B cell (primary cell): ENCODE measurements at places on chromosomes 5 and 9. TPM values are rescaled to one million over a fixed set of nuclear protein-coding genes. Genes with fewer than 3 reads are reported as not detected.

- peak; percentile 15 for DNase-seq
Measured at GRCh38 chr5:109053995-109054417, 306.3 kb downstream of the FER start.

DNA sequence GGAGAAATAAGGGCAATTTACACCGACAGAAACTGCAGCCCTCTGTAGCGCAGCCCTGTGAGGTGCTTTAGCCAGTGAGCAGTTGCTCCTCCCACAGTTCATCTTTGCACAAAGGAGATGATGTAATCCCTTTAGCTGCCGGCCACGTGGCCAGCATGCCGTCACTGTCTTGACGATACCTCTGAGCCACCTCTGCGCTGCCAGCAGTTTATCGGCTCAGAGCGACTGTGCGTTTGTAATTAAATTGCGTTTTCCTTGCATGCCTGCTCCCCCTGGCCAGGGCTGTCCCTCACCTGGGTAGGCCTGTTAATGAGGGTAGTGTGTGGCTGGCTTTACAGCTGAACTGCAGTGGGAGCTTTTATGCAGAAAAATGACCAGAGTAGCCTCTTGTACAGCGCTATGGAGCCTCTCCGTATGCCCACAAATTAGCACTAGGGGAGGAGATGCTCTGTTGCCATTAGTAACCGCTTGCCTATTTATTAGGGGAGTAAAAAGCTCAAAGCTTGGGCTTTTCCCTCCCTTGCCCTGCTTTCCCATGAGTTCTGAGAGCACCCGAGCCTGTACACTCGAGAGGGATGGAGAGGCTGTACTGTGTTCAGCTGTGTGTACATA, 107.0 kb downstream of the TRIO start:
- peak; percentile 35 for DNase-seq

DNA sequence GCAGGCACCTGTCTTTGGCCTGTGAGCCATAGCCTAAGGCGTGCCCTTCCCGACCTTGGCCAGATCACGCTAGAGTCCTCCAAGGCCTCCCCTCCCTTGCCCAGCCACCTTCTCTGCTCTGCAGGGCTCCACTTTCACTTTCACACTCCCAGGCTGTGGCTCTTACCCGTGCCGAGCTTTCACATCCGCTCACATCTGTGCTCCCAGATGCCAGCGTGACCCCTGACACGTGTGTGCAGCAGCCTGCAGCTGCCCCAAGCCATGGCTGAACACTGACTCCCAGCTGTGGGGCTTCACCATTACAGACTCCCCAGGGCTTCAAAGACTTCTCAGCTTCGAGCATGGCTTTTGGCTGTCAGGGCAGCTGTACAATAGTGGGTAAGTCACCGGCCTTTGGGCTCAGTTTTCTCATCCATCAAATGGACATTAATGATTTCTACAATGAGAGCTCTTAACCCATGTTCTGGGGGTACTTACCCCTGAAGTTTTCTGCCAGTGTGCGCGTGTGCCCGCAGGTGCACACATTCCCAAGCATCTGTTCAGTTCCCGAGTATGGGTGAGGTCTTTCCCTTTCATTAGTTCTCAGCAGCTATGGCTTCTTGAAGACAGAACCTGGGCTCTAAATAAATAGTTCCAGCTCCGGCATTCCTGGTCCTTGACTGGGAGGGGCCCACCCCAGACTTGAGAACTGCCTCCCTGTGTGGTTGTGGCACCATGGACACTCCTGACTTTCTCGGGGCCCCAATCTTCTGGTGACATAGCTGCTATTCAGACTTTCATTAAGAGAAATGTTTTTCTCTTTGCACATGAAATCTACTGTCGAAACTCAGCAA, 118.6 kb downstream of the RGS3 start:
- DNase-seq = peak; percentile 93

DNA sequence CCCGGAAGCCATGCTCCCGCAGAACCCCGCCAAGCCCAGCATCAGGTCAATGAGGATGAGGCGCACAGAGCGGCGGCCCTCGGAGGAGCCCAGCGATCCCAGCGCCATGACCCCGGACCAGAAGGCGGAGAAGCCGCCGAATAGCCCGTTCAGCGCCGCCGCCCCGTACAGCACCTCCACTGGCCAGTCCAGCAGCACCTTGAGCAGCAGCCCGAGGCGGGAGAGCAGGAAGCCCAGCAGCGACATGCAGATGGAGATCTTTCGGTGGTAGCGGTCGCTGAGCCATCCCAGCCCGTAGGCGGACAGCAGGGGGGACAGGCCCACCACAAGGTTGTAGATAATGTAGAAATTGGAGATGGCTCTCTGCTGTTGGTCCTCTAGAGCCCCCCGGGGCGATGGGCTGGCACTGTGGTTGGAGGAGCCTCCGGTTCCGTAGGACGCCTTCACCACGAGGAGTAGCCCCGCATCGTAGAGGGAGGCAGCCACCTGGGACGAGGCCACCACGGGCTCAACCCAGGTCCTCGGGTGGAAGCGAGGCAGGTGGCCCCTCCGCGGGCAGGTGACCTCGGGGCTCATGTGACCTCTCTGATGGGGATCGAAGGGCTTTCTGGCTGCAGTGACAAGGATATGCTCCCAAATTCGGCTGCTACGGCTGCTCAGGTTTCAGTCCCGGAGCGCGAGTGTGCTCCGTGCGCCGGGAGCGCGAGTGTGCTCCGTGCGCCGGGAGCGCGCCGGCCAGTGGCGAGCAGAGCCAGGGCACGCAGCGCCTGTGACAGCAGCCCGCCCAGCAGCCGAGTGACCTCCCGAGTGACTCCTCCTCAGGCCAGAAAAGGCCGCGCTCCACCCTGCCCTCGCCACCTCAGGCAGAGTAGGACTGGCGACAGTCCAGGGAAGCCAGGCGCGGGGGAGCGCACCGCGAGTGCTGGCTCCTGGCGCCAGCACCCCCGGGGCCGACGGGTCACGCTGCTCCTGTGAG, at the start of gene SLC46A2:
Gene SLC46A2, minus strand, starts transcription at position 771 of the 976 bp plus-strand sequence. Its CDS starts 195 bp downstream, at position 576.
- DNase-seq = no peak

DNA sequence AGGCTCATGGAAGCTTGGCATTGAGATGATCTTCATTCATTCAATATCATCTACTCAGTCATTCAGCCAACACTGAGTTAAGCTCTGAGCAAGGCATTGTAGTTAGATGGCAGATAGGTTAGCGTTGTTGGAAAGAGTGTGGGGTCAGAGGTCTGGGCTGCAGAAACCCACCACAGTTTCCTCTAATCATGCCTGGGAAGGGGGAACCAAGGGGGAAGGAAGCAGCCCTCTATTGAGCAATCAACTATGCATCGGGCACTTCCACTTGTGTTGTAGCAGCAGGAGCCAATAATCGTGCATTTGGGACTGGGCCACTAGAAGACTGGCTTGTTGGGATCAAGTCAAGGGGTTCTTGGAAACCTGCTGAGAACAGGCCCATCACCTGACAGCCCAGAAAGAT, 139.1 kb downstream of the PIP5K1B start:
- DNase-seq = peak; percentile 3

DNA sequence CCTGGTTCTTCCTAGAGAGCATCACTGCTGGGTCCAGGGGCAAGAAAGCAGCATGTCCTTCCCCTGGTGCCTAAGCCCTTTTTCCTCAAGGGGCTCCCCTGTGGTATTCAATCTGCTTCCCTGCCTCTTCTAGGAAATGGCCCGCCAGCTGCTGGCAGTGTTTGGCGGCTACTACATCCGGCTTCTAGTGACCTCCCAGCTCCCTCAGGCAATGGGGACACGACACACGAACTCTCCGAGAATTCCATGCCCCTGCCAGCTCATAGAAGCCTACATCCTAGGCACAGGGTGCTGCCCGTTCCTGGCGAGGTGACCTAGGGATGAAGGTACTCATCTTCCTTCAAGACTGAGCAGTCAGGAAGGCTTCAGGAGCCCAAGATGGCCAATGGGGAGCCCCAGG, 14.6 kb downstream of the TEX53 start:
- DNase-seq = no peak

DNA sequence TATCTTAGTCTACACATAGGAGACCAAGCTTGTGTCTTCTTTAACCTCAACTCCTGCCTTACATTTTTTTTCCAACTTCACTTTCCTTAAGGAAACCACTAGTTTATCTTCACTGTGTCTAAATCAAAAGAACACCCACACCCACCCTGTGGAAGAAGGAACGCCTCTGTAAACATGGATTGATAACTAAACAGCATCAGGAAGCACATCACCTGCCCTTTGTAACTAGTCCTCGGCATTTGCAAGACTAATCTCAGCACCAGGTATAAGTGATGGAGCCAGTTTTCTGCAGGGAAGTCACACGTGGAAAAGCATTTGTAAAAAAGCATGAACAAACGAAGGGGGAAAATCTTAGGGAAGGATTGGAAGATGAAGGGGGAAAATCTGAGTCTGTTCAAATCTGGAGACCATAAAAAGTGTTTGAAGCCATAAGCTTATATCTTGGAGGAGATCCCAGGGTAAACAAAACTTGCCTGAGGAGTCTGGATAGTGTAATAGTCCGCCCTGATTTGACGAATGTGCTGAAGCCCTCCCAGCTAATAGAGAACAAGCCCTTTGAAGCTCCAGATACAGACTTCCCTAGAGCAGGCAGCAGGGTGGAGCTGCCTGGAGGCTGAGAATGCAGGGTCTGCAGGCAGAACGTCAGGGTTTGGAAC, 117.3 kb upstream of the LHFPL2 start:
- no peak for DNase-seq

- no peak for DNase-seq
Measured at GRCh38 chr9:7174301-7174700, 416.5 kb downstream of the KDM4C start.

DNA sequence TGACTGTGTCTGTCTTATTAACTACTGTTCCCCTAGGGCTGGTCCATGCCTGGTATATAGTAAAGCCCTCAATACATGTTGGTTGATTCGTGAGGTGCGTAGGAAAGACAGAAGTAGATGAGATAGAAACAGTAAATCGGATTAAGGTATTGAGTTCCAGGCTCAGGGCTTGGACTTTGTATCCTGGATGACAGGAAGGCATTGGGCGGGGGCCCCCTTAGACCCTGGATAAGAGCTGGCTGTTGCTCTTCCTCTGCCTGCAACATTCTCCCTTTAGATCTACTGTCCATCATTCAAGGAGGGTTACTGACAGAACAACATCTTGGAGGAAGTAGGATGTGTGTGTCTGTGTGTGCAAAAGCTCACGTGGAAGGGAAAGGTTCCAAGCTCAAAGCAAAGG, 31.2 kb upstream of the CTNNA1 start:
- no peak for DNase-seq

- no peak for DNase-seq
Measured at GRCh38 chr9:134288746-134289145, 37.5 kb upstream of the RXRA start.

DNA sequence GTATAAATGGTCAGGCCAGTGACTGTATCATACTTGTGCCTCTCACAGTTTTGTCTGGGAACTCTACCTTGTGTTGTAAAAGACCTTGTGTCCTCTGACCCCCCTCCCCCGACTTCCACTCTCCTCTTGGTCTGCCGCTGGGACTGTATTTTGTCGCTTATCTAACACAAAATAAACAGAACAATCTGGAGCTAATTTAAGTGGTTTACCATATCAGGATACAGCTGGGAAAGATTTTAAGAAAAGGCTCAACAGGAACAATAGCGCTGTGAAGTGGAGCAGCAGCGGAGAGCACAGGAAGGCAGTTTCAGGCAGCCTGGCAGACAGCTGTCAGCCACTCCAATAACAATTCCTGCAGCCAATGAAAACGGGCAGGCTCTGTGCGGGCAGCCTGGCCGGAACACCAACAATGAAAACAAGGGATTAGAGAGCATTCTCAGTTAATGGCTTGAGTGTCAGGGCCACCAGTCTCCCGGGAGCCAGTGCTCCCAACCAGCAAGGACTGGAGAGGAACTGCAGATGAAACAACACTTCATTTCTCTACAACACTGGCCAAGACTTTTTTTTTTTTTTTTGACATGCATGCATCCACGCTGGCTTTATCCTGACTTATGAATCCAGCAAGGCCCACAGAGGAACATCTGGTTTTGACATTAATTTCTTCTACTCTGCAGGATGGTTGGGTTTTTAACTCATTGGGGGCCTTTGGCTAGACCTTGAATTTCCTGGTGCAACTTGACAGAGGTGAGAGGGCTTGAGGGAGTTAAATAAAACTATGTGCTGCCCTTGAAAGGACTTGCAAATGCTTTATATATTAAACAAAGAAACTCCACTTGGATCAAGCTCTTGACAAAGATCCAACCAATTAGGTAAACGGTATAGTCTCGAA, 76.7 kb downstream of the ARSB start:
- no peak for DNase-seq

- no peak for DNase-seq
Measured at GRCh38 chr9:121718084-121718483, 66.7 kb downstream of the DAB2IP start.

GRCh38 chr9:77092536-77092935, 73.1 kb downstream of the FOXB2 start:
- no peak for DNase-seq

DNA sequence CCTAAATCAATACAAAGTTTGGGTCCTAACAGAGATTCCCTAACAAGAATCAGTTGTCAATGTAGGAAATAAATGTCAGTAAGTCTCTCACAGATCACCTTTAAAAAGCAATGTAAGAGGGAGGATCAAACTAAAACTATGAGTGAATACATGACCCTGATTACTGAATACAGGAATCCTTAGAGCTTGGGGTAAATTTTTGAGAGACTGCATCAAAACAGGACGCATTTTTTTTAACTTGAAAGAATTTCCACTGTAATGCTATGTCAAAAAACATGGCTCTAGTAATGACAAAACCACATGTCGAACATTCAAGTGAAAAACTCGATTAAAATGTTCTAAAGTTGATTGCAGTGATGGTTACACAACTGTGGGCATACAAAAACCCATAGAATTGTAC, 21.9 kb downstream of the ZDHHC21 start:
- no peak for DNase-seq

GRCh38 chr5:58674711-58675110, 91.8 kb downstream of the RAB3C start:
- DNase-seq = no peak

DNA sequence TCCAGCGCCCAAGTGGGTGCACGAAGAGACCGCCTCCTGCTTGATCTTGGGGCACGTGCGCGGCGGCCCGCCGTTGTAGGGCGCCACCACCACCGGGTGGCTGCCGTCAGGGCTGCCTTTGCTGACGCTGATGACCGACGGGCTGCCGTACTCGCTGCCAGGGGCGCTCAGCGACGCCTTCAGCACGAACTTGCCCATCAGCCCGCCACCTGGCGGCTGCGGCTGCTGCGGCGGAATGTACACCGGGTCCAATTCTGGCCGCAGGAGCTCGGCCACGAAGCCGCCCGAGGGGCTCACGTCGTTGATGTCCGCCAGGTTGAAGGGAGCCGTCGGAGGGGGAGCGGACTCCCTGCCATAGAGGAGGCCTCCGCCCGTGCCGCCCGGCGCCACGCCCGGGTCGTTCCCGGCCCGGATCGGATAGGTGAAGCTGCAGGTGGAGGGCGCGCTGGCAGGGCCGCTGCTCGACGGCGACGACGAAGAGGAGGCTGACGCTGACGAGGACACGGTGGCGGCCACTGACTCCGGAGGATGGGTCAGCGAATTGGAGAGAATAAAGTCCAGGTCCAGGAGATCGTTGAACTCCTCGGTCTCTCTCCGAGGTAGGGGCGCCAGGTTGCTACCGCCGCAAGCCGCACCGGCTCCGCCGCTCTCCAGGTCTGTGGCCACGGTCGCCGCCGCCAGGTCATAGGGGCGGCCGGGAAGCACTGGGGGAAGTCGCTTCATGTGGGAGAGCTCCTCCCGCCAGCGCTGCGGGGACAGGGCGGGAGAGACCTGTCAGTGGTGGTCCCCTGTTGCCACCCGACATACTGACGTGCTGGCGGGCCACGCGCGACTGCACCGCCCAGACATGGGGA, 1.8 kb downstream of the KLF4 start:
- DNase-seq = peak; percentile 75

- DNase-seq = peak; percentile 84
Measured at GRCh38 chr9:112037281-112038016, 137.6 kb downstream of the SUSD1 start.

The PCDHA9 gene
- polyA plus RNA-seq = not detected in 2 replicates

The CD74 gene
- 12,792 and 14,307 TPM in 2 replicates for polyA plus RNA-seq

The STRBP gene
- 39.1 and 49.4 TPM in 2 replicates for polyA plus RNA-seq

The LIX1 gene
- polyA plus RNA-seq = not detected in 2 replicates

The KIF12 gene
- not detected in 2 replicates for polyA plus RNA-seq

The TTLL11 gene
- polyA plus RNA-seq = 3.5 and 3.6 TPM in 2 replicates
